Stimulated activated CD4-positive, alpha-beta T cell treated with anti-CD3 and anti-CD28 coated beads, Interleukin-1b, Interleukin-23, amount 100 ng/mL, for 1 hour (primary cell): ENCODE measurements at places on chromosomes 1 and 21.

DNA sequence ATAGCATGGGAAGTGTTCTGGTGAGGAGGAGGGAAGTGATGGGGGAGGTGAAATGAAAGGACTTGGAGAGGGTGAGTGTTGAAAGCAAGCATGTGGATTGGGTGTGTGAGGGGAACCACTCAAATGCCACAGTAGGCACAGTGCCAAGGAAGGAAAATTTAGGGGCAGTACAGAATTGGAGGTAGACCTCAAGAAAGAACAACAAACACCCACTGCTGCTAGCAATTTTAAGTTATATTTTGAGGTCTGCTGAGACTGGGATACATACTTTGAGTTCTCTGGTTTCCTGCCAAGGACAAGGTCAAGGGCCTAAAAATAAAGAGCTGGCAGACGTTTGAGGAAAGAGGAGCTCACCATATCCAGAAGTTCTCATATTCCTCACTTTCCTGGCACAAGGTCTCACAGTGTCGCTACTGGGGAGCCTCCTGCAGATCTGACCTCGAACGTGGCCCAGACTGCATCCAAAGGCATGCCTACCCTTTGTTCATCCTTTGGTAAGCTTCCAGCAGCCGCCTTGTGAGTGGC is 104.0 kb downstream of the BRINP2 start:
- no peak for DNase-seq

GRCh38 chr21:42051788-42052187 is 19.3 kb upstream of the UMODL1 start:
- no peak for DNase-seq

- no peak for DNase-seq
Observed at GRCh38 chr1:21868941-21869454, 56.9 kb downstream of the LDLRAD2 start.

- DNase-seq, result no peak
Observed at GRCh38 chr1:89641781-89642180, 8.9 kb downstream of the LRRC8C start.

DNA sequence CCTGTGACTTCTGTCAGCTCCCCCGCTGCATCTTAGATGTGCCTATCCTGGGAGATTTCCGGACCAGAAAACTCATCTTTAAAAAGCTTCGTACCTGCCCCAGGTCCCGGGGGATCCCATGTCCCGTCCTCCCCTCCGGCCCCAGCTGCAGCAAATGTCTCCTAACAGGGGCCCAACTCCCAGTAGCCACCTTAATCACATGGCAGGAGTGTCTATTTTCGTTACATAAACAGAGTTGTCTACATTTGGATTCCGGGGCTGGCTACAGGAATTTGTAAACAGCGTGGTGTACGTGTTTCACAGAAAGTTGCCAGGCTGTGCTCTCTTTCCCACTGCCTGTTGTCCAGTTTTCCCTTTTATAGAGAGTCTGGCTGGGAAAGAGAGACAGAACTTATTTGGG is 17.9 kb upstream of the KCNE2 start:
- no peak for DNase-seq

- no peak for DNase-seq
Observed at GRCh38 chr1:35852241-35852640, 30.8 kb upstream of the AGO1 start.

- DNase-seq, result no peak
Observed at GRCh38 chr1:156488566-156489165, 11.9 kb downstream of the MEF2D start.

GRCh38 chr1:151907363-151908139 is 1.8 kb downstream of the THEM4 start:
- no peak for DNase-seq

DNA sequence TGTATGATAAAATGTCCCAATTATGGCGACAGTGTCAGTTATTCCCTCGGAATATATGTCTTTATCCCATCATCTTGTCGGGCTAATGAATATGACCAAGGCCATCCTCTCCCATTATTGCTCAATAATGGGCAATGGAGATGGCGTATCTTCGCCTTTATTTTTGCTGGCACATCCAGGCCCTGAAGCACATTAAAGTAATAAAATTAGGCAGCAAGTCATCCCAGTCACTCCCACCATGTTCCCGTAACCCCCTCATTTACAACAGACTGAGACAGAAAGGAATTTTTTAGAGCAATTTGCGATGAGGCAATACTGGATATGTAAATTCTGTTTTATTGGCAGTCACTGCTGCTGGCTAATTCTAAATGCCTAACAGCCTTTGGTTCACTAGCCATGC is 35.3 kb downstream of the CLIC6 start:
- DNase-seq, result no peak

- DNase-seq, result no peak
Observed at GRCh38 chr21:37416914-37417313, 50.3 kb downstream of the DYRK1A start.

GRCh38 chr1:158638904-158639303 is 33.8 kb downstream of the OR10Z1 start:
- DNase-seq, result no peak

DNA sequence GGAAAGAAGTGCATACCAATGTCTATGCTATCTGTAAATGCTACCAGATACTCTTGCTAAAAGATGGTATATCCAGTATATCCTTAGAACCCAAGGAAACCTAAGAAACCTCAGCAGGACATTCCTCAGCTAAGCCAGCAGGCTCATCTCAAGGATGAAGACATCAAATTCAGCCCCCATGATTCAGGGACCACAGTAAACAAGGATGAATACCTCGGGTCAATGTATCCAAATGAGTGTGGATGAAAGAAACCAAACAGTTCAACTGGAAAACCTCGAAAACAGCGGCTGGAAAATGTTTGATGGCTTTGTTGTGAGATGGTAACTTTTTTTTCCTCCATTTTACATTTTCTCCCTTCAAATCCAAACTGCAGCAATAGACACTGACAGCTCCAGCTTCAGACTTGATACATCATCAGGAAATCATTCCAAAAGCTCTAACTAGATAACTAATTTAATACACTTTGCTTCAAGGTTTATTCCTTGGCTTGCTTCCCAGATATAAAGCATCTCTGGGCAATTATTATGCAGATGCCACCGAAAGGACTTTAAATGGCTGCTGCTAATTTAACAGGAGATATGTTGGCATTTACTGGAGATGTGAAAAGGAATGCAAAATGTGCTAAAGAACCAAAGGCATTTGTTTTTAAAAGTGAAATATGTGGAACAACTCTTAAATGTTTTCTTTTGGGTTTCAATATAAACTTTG is 73.6 kb downstream of the SMYD2 start:
- no peak for DNase-seq

- no peak for DNase-seq
Observed at GRCh38 chr1:174040387-174040786, 18.2 kb upstream of the RC3H1 start.

DNA sequence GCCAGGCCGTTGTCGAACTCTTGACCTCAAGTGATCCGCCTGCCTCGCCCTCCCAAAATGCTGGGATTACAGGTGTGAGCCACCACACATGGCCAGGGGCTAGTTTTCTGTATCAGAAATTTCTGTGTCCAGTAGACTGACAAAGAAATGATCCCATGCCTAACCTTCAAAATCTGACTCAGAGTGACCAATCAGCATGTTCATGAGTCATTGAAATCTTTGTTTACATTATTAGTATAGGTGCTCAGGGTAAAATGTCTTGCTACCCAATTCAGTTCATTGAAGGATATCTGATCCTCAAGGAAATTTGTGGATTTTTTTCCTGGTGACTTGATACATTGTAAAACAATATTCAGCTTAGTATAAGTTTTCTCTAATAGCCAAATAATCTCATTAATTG is 11.0 kb upstream of the LDLRAD2 start:
- DNase-seq, result no peak

DNA sequence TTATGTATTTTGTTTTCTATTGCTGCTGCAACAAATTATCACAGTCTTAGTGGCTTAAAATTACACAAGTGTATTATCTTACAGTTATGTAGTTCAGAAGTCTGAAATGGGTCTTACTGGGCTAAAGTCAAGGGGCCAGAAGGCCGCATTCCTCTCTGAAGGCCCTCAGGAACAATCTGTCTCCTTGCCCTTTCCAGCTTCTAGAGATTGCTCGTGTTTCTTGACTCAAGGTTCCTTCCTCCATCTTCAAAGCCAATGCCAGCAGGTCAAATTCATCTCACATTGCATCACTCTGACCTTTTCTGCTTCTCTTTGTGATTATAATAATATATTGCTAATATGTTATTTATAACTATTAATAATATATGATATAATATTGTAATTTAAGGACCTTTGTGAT is 97.1 kb downstream of the DIRAS3 start:
- no peak for DNase-seq

DNA sequence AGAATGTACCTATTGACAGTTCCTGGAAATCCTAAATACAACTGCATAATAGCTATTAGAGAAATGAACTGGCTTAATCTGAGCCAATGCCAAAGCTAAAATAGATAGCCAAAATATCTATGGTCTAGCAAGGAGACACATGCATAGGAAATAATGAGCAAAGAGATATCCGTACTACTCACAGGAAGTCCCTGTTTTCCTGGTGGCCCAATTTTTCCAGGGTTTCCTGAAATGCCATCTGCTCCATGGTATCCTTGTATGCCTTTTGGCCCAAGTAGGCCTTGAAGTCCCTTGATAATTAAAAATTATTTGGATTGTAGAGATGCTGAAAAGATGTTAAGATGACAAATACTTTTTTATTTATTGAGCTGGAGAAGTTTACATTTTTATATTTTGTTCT is 108.4 kb upstream of the ZNHIT6 start:
- DNase-seq, result no peak

- no peak for DNase-seq
Observed at GRCh38 chr1:246435421-246436041, 71.5 kb downstream of the SMYD3 start.

DNA sequence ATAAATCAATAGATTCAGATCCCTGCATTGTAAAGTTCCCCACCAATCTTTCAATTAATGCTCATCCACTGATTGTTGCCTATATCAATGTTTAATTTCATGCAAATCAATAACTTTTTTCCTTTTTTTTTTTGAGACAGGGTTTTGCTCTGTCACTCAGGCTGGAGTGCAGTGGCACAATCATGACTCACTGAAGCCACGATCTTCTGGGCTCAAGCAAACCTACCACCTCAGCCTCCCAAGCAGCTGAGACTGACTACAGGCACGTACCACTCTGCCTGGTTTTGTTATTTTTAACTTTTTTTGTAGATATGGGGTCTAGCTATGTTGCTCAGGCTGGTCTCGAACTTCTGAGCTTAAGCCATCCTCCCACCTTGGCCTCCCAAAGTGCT is 25.7 kb downstream of the DIO1 start:
- no peak for DNase-seq

- no peak for DNase-seq
Observed at GRCh38 chr1:7319196-7319595, 451.9 kb upstream of the VAMP3 start.

DNA sequence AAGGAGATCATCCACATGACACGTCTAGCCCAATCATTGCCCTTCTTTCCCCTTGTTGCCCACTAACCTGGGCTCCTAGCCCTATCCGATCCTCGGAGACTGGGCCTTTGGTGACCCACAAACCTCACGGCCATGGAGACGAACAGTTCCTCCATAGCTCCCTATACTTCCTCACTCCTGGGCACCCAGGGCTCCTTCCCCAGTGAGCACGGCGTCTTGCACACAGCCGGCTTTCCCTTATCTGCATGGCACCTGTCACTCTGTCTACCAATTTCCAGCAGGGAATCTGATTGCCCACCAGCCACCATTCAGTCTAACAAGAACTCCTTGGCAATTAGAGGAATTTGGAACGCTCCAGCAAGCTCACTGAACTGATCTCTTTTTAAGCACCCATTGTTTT is 3.1 kb downstream of the GNG4 start:
- DNase-seq, result no peak

DNA sequence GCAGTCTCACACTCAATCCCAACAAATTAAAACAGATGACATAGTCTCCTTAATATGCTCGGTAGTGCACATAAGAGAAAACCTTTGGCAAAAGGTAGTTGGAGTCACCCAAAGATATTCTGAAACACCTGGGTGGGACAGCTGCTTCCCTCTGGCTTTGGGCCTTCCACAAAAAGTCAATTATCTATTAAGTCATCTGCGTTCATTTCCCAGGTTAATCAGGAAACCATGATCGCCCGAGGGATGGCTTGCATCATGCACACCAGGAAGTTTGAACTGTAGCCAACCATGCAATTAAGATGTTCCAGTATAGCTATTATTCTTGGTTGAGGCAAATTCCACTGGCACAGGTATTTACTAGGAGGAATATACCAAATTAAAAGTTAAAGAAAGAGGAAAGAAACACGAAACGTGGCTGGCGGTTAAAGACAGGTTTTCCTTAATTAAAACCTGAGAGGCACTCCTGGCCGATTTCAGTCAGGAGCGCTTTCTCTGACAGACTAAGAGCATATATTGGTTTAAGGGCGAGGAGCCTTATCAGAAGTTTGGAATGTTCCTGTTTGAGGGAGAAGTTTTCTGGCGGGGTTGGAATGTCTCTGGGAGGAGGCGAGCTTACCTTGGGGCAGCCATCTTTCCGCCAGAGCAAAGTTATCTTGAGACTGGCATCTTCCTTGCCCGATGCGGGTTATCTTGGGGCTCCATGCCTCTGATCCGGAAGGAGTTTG is 19.9 kb downstream of the CLDN17 start:
- DNase-seq, result no peak

DNA sequence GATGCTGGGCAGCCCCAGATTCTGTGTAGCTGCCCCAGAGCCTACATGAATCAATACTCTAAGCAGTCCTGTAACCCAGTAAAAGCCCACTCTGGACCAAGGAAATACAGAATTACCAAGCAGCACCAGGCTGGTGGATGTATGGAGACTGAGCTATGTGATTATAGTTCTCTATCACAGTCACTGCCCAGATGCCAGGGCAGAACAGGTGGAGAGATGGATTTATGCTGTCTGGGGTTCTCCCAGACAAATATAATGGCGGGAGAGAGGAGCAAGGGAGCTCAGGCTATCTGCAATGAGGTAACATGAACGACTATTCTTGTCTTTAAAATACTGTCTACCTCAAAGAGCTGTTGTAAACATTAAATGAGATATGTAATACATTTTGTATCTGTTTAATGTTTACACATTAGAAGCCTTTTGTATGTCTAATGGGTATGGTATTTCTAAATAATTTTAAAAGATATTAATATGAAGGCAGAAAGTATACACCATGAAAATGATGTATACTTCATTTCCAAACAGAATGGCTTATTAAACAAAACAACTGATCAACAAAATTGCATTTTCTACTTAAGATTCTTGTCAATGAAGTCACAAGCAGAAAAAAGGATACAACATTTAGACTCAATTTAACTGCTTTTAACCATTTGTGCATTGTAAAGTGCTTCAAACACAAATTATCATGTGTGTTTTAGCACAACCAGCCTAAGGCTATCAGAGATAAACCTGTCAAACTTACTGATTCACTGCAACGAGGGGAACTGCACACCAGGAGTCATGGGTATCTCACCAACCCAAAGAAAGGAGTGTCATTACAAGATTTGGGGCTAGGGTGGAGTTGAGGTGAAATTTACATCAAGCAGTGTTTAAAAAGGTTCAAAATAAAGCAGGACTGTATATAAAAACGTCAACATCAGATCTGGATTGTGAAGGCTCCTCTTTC is 3.0 kb downstream of the SDE2 start:
- DNase-seq, result no peak

DNA sequence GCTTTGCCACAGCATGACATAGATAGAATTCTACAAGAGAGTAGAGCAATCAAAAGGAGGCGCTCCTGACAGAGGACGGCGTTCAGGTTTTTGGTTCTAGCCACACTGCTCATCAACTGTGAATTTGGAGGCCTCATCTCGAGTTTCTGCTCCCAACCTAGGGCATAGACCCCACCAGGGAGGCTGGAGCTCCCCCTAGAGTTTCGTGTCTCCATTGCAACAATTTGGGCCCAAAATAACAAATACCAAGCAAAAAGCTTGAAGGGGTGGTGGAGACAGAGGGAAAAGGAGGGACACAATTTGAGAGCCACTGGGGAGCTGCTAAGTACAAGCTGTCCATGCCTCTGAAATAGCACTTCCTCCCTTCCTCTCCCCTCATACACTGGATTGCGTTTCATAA is 297.0 kb downstream of the GPATCH2 start:
- no peak for DNase-seq
